ENCODE measurements at places on chromosomes 5 and 9. TPM values are rescaled to one million over a fixed set of nuclear protein-coding genes. Genes with fewer than 3 reads are reported as not detected.

- DNase-seq = no peak
Observed at GRCh38 chr5:115336201-115336720, 39.8 kb upstream of the CCDC112 start.

DNA sequence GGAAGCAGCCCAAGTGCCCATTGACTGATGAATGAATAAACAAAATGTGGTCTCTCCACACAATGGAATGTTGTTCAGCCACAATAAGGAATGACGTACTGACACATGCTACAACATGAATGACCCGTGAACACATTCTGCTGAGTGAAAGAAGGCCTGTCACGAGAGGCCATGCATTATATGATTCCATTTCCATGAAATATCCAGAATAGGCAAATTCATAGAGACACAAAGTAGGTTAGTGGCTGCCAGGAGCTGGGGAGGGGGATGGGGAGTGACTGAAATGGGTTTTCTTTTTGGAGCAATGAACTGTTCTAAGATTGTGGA, 41.4 kb downstream of the BICD2 start:
- no peak for DNase-seq

DNA sequence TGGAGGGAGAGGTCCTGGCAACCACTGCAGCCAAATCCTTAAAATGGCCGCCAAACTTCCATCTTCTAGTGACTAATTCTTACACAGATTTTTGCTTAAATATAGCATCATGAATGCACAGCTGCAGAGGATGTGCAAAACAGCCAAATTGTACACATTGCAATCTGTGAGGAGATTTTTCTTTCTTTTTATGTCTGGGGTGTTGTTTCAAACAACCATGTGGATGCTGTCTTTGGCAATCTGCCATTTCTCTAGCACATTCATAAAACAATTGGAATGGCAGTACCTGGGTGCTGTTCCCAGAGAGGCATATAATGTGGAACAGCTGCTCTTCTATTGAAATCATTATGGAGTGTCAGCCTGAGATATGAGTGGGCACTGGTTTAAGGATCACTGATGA, 1082.9 kb upstream of the SEMA6A start:
- DNase-seq = no peak

- no peak for DNase-seq
Observed at GRCh38 chr5:154143211-154143641, 47.3 kb upstream of the GALNT10 start.

DNA sequence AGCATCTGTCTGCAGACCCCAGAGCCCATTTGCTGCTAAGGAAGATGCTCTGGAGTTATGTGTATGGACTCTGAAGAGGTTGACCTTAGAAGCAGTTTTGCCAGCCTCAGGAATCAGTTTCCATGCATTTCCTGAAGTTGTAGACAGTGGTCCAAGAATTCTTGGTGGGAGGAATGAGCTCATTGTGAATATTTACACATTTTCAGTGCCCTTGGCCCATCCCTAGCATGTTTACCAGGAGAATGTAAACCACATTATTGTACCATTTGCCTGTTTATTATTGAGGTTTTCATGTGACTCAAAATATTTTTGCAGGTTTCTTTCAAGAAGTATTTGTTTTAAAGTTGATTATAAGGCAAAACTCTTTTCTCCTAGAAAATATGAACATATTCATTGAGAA, 93.8 kb downstream of the NXNL2 start:
- DNase-seq = no peak

Gene NR5A1
- not detected for total RNA-seq

Gene BAAT
- total RNA-seq = not detected
